ENCODE measurements at places on chromosomes 2 and 18. TPM values are rescaled to one million over a fixed set of nuclear protein-coding genes. Genes with fewer than 3 reads are reported as not detected.

- no peak for DNase-seq
Observed at GRCh38 chr2:75403991-75404428, 156.7 kb downstream of the EVA1A start.

DNA sequence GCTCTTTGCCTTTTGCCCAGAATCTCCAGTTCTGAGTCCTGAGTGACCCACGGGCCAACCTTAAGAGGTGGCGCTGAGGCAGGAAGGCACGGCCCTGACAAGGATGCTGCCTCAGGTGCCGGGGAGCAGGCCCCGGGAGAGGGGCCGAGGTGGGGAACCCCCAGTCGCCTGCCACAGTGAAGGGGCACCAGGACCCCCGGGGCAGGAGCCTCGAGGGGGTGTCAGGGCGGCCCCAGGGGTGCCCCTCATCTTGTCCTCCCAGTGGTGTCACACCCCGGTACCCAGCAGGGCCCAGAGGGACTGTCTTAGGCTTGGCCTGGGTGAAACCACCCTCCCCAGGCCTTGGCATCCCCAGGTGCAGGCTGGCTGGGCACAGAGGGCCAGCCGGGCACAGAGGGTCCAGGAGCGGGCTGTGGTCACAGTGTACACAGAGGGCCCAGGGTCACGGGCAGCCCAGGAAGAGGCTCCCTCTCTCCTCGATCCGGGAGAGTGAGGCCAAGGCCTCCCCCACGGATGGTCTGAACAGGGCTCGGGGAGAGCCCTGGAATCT lies 1.0 kb downstream of the PDCD1 start:
- no peak for DNase-seq

DNA sequence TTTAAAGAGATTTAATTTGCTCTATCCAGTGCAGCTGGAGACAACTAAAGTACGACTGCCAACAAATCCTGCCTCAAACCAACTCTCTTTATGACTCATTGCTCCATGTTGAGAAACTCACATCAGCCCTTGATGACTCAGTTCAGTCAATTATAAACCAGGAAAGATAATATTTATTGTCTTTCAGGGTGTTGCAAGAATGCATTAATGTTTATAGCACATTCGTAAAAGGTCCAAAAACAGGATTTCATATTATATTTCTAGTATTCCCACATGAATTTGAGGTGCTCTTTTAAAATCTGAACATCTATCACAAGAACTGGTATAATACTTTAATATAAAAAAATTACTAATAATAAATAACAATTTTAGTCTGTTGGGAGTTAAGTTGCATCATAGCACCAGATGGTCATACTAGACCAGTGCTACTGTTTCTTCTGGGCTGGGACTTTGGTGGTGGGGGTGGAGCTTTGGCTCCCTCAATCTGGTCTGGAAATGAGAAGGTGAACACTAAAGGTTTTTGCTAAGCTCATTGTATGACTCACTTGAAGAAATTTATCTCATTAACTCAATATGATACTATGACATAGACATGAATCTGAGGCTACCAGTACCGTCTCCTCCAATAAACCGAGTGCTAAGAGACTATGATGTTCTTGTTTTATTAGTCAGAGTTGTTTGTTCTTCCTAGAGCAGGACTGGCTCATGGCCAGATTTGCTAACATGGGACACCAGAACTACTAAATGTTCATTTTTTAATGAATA lies 26.6 kb upstream of the MAP3K20 start:
- DNase-seq: peak; percentile 73

SPC25 gene
- polyA plus RNA-seq: 12.0 TPM

INPP5D gene
- polyA plus RNA-seq: 8.0 TPM
